Coronary artery (tissue), 2 donors: ENCODE measurements at places on chromosomes 12 and 14.

GRCh38 chr12:132675757-132676432 is 11.2 kb downstream of the POLE start:
- no peak for DNase-seq

- DNase-seq = no peak
These were observed 1097.3 kb downstream of the SLC16A7 start for GRCh38 chr12:60693019-60693626.

DNA sequence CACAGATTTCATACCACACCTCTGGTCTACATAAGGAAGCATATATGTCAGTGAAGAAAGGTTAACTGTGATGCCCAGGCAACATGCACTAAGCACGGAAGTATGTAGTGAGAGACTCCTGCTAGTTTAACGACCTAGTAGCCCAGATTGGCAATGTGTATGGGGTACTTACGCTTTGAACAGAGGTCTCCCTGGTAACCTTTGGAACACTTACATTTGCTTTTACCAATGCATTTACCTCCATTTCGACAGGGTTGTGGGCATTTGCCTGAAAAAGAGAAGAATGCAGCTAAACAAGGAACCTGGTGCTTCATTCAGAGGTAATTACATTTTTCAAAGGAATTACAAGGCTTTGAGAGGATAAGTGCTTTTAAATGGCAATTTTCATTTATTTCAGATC is 65.2 kb downstream of the WIF1 start:
- no peak for DNase-seq

DNA sequence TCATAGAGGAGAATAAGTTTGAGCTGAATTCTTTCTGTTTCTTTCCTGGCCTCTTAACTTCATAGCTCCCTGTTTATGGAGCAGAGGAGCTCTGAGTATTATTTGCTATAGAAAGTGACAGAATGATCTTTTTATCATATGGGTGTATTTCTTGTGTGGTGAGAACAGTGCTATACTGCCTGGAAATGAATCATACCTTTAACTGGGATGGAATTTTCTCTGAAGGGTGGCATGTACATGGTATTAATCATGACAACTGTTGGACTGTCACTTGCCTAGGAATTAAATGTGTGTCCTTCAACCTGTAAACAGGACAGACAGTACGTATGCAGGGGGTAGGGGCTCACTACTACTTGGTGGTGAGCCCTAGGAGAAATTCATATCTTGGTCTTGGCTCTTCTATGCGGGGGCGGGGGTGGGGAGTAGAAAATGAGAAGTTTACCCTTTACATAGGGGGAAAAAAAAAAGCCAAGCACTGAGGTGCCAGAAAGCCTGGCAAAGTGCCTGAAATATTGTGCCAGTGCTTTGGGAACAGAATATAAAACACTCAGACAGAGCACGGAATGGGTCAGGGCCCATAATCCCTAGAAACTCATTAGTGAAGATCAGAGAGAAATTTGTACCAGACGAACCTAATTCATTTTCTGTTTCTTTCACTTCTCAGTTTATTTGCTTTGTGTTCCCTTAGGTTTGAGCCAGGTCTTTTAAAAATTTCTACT is 33.8 kb downstream of the ARMH4 start:
- DNase-seq = no peak

GRCh38 chr14:24067133-24068082 is 4.0 kb upstream of the CPNE6 start:
- no peak for DNase-seq

- no peak for DNase-seq
These were observed 389.7 kb upstream of the FAR2 start for GRCh38 chr12:28759333-28759732.
